Activated CD8-positive, alpha-beta T cell treated with anti-CD3 and anti-CD28 coated beads for 36 hours (primary cell): ENCODE measurements at places on chromosomes 13 and 19. TPM values are rescaled to one million over a fixed set of nuclear protein-coding genes. Genes with fewer than 3 reads are reported as not detected.

Gene PRRG2
- 1.5 TPM for total RNA-seq

Gene KCTD15
- 8.3 TPM for total RNA-seq

Gene ZNF526
- 12.0 TPM for total RNA-seq

Gene SGCG
- not detected for total RNA-seq

Gene COL4A1
- not detected for total RNA-seq
